Stimulated activated CD4-positive, alpha-beta T cell treated with anti-CD3 and anti-CD28 coated beads, TNF-alpha, amount 100 ng/mL, for 1 hour (primary cell): ENCODE measurements at places on chromosomes 2 and 18.

DNA sequence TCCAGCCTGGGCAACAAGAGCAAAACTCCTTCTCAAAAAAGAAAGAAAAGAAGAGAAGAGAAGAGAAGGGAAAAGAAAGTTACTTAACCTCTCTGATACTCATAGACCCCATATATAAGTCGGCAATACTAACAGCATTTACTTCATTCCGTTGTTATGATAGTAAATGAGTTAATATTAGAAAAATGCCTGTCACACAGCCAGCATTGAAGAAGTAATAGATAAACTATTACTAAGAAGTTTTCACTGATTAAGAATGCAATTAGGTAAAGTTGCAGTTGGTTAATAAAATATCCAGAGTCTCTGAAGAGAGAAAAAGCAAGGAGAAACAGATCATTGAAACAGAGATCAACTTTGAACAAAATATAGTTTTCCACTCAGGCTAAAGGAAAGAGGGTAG is 161.3 kb upstream of the UBE2E3 start:
- no peak for DNase-seq

GRCh38 chr18:36756242-36756641 is 72.6 kb downstream of the TPGS2 start:
- no peak for DNase-seq

- no peak for DNase-seq
These were observed 1696.1 kb upstream of the LRRTM1 start for GRCh38 chr2:82000606-82001005.

GRCh38 chr18:74516271-74517235 is 17.7 kb upstream of the CNDP1 start:
- no peak for DNase-seq

DNA sequence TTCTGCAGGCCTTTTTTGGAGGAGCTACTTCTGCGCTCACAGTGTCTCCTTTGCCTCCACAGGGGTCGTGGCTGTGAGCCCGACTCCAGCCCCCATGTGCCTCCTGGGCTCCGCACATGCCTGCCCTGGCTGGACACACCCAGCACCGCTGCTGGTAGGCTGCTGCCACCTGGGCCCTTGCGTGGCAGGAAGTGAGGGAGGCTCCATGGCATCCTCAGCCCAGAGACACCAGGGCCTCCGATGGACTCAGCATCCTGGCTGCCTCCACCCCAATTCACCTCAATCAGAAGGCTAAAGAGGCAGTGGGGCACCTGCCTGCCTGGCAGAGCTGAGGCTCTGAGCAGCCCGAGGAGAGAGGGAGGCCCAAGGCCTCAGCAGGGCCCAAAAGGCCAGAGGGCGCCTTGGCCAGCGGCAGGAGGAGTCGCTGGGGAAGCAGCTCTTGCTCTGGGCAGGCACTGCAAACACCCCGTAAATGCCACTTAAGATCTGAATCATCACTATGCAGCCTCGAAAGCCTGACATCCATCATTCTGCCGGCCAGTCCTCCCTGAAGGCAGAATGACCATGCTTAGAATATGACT is 68.3 kb upstream of the OTOS start:
- DNase-seq: no peak

DNA sequence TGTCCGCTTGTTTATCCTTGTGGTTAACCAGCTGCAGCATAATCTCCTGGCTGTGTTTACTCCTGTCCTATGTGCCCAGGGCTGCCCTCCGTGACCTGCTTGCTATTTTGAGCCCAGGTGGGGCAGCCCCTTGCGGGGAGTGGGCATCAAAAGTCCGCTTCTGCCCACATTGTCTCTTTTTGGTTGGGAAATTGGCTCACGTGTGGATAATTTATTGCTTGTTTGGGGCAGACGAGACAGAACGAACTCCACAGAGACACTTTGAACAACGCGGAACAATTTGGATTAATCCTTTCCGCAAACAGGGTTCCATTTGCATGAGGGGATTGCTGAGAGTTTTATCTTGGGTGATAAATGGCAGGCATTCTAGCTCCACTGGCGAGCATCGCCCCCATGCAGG is 8.1 kb upstream of the CXCR4 start:
- no peak for DNase-seq

DNA sequence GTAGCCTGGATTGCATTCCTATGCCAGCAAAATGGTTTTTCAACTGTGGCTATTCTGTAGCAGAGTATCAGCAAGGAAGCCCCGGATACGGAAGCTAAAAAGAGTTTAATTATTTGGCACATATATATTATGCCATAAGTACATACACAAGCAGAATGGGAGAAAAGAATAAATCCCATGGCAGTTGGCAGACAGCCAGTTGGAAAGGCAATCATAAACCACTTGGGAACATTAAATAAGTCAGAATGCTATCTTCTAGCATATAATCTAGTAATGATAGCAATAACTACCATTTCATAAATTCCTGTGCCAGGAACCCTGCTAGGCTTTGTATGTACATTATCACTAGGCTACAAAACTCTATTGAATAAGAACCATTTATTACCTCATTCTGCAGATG is 26.0 kb downstream of the GALNT5 start:
- no peak for DNase-seq

DNA sequence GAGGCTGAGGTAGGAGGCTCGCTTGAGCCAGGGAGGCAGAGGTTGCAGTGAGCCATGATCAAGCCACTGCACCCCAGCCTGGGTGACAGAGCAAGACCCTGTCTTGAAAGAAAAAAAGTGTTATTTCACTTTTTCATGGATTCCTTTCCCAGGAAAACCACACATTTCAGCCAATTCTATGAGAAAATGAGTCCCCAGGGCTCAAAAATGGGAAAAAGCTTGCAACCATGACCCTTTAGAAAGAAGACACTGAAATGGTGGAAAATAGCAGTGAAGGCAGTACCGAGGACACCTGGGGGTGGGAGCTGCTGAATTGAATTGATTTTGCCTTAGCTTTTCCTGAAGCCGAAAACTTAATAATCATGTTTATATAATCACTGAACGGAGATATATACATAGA is 284.2 kb upstream of the HDAC4 start:
- no peak for DNase-seq
